Nephron progenitor cell (in vitro differentiated cells): ENCODE measurements at places on chromosomes 4 and X.

DNA sequence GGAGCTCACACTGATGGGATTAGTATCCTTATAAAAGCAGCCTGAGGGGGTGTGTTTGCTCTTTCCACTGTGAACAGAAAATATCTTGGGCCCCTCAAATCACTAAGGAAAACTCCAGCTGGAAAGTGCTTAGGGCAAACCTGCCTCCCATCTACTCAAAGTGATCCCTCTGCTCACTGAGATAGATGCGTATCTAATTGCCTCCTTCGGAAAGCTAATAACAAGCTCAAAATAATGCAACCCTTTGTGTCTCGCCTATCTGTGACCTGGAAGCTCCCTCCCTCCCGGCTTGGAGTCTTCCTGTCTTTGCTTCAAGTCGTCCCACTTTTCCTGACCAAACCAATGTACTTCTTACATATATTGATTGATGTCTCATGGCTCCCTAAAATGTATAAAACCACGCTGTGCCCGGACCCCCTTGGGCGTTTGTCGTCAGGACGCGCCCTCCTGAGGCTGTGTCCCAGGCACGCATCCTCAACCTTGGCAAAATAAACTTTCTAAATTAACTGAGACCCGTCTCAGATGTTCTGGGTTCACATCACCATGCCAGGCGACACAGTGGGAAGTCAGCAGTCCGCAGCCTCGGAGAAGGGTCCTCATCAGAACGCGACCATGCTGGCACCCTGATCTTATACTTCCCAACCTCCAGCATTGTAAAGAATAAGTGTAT lies 34.1 kb upstream of the SORCS2 start:
- no peaks in the 10 kb centered on the region for H3K36me3 ChIP-seq
- H3K4me3 ChIP-seq: no peak overlapping the region
- peaks cover 86% of the 10 kb centered on the region for H3K4me1 ChIP-seq
- no peak for DNase-seq

DNA sequence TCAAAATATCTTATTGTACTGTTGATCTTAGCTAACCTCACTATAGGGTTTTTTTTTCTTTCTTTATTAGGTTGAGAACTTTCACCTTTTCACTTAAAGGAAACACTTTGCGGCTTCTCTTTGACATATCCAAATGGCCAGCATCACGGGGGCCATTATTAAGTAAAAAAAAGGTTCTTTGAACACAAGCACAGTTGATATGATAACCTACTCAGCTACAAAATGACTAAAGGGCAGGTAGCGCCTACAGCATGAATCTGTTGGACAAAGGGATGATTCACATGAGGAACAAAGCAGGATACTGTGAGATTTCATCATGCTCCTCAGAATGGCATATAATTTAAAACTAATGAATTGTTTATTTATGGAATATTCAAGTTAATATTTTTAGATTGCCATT lies 119.6 kb downstream of the CCSER1 start:
- H3K4me1 ChIP-seq: peaks cover 8% of the 10 kb centered on the region
- H3K4me3 ChIP-seq: no peak overlapping the region
- DNase-seq: no peak
- H3K27me3 ChIP-seq: no peaks in the 10 kb centered on the region
- no peak overlapping the region for H3K27ac ChIP-seq
- H3K36me3 ChIP-seq: no peaks in the 10 kb centered on the region

DNA sequence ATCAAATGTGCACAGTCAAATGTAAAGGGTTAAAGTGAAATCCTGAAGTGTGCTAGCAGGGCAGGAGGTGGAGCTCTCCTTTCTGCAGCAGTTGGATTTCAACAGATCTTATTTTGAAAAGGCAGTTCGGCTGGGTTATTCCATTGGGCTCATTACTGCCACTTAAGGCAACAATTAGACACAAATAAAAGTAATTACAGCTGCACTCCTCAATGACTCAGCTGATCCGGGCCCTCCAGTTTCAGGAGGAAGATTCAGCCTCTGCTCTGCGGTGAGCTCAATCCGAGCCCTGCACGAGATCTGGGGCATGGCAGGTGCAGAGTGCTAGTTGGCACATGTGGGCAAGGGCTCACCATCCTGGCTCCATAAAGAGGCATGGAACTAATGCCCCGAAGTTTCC lies 85.4 kb downstream of the PHKA2 start:
- H3K36me3 ChIP-seq: peaks cover 17% of the 10 kb centered on the region
- H3K4me3 ChIP-seq: no peak overlapping the region
- H3K27ac ChIP-seq: no peak overlapping the region
- H3K27me3 ChIP-seq: no peaks in the 10 kb centered on the region
- no peak for DNase-seq

GRCh38 chr4:84503495-84504437 lies 4.7 kb upstream of the NKX6-1 start:
- no peak overlapping the region for H3K4me3 ChIP-seq
- H3K4me1 ChIP-seq: peaks cover 37% of the 10 kb centered on the region
- DNase-seq: peak; percentile 52

- no peaks in the 10 kb centered on the region for H3K27me3 ChIP-seq
- no peaks in the 10 kb centered on the region for H3K36me3 ChIP-seq
- H3K27ac ChIP-seq: no peak overlapping the region
Observed at GRCh38 chr4:110306303-110306702, 107.9 kb upstream of the ELOVL6 start.

- peaks cover 5% of the 10 kb centered on the region for H3K27me3 ChIP-seq
- H3K36me3 ChIP-seq: peaks cover 7% of the 10 kb centered on the region
- no peaks in the 10 kb centered on the region for H3K4me1 ChIP-seq
- H3K4me3 ChIP-seq: no peak overlapping the region
- no peak overlapping the region for H3K27ac ChIP-seq
Observed at GRCh38 chrX:45592101-45592500, 391.4 kb upstream of the DIPK2B start.
